Fibroblast of skin of right biceps (primary cell): ENCODE measurements at places on chromosomes 4 and X.

DNA sequence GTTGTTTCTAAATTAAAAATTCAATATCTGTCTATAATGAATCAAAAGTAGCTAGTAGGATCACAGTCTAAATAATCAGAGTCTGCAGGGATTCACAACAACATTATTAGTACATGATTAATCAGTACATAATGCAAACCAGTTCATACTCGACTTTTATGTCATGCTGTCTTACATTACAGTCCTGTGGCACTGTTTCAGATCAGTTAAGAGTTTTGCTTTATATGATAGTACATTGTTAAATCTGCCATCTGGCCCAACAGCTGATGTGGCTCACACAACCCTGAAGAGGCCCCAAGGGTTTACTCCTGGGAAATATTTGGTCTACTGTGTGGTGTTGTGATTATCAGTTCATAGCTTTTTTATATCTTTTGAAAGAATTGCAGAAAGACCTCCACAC, 247.1 kb upstream of the ETNPPL start:
- peak; percentile 82 for DNase-seq

- peak; percentile 74 for DNase-seq
Observed at GRCh38 chrX:38220024-38220414, 652 bp downstream of the SRPX start.

- no peak for DNase-seq
Observed at GRCh38 chrX:105567082-105567481, 255.3 kb upstream of the NRK start.

GRCh38 chr4:5477613-5478012, 230.7 kb downstream of the EVC2 start:
- DNase-seq: no peak

GRCh38 chrX:16629909-16630308, 20.0 kb upstream of the S100G start:
- no peak for DNase-seq

DNA sequence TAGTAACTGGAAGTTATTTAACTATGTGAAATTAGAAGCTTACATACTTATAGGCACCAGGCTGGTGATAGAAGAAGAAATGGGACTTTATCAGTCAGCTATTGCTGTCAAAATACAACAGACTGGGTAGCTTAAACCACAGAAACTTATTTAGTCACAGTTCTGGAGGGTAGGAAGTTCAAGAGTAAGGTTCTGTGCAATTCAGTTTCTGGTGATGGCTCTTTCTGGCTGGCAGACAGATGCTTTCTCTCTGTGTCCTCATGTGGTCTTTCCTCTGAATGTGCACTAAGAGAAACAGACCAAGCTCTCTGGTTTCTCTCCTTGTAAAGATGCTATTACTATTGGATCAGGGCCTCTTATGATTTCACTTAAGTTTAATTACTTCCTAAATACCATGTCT, 92.1 kb upstream of the ANKRD50 start:
- DNase-seq: peak; percentile 6

DNA sequence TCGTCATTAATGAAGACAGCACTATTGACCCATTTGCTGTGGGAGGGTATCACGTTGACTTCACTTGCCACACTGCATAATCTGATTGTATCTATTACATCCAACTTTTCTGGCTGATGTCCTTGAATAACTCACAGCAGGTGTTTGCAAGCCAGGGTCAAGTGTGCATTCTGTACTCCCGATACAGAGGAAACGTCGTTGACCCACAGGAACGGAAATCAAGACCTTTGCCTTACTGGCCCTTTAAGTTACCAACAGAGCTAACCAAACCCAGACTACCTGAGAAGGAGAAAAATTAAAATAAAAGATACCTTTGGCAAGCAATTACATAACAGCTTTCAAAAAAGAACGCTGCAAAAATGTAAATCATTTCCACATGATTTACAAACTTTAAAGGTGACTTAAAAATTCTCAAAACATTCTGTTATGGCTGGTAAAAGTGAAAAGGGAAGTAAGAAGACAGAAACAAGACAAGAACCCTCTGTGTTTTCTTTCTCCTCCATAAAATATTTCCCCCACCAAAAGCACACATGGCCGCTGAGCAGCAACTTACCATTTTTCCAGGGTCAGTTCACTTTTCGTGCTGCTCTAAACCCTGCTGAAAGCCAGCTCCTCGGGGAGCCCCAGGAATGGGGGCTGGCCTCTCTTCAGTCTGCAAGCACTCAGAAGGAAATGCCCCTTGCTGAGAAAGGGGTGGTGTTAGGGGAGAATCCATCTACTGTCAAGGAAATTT, 6.5 kb upstream of the SHISA3 start:
- DNase-seq: no peak

GRCh38 chr4:18242919-18243693, 221.6 kb upstream of the LCORL start:
- DNase-seq: no peak

DNA sequence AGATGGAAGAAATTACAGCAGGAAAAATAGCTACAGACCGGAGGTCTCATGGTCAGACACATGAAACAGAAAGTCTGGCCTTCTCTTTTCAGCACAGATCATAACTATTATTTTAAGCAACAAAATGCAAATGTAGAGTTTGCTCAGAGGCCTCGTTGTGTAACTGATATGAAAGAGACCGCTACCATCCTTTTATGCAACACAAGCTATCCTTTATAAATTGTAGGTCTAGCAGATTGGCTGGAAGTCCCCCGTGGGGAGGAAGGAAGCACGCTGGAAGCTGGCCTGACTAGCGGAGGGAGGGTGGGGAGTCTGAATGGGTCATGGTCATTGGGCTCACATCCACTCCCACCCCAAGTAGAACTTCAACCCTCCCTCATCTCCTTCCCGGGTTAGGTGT, 27.7 kb downstream of the DMP1 start:
- DNase-seq: no peak

DNA sequence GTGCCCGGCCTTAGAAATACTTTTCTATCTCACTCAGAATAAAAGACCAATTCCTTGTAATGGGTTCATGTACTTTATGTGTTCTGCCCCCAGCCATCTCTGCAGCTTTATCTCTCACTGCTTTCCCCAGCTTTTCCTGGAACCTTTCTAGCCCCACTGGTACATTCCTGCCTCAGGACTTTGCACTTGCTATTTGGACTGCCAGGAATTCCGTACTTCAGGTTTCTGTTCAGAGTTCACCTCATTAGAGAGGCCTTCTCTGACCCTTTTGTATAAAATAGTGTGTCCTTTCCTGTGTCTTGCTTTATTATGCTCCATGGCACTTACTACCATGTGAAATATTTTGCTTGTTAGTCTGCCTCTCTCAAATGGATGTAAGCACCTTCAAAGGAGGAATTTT, 112.5 kb downstream of the PDLIM5 start:
- no peak for DNase-seq

DNA sequence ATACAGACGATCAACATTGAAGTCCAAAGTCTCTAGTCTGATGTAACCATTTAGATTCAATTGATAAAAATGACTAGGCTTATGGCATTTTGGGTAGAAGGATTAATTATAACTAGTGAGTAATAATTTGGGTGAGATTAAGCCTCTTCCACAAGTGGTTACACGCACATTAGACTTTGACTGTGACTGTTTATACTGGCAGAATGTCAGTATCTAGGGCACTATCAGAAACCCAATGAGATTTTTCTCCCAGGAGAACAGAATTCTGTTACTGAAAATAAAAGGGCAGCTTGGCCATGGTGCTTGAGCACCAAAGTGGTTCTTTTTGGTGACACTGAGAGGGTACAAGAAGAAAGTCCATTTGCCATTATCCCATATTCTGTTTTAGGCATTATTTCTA, 3.3 kb downstream of the PLS3 start:
- DNase-seq: peak; percentile 40

DNA sequence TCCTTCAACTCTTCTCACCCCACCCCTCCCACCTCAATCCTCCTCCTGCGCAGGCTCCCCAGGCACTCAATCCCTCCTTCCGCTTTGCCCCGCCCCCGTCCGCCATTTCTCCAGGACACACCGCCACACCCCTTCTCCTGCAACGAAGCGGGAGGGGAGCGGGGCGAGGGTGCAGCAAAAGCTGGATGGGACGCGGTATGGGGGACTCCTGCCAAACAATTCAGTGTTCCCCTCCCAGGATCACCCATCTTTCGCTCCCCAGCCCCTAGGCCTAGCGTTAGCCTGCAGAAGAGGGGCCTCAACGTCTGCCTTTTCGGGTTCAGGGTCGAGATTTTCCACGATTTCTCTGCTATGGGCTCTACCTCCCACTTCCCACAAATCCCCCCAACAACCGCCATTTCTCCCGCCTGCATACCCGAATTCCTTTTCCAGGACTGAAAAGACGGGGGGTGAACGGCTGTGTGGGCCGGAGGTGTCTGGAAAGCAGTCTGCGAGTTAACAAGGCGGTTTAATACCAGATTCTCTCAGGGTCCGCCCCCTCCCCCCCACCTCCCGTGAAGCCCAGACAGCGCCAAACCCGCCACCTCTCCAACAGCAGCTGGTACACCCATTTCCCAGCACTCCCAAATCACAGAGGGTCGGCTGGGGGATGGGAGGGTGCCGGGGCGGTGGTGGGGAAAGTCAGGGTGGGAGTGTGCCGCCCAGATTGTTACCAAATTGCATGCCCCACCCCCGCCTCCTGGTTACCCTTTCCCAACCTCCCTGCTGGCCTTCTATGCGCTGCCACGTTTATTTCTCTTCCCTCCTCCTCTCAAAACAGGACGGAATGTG, 774 bp downstream of the ARMCX2 start:
- peak; percentile 69 for DNase-seq

GRCh38 chr4:98481167-98481566, 177.2 kb downstream of the TSPAN5 start:
- no peak for DNase-seq

DNA sequence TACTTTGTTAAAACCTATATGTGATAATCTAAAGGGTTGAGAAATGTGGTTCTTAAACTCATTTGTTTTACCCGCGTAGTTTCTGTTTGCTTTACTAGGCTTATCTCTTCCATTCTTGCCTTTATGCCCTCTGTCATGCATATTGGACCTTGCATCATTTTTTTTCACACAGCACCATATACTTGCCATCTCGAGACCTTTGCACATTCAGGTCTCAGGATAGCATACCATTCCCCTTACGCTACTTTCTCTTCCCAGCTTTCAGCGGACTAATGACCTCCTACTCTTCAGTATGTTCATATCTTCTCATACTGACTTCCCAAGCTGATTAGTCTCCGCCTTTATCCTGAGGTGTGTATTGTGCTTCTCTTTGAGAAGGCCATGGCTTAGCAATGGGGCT, 40.5 kb downstream of the USP38 start:
- no peak for DNase-seq

GRCh38 chr4:38503689-38504395, 160.2 kb upstream of the KLF3 start:
- no peak for DNase-seq

DNA sequence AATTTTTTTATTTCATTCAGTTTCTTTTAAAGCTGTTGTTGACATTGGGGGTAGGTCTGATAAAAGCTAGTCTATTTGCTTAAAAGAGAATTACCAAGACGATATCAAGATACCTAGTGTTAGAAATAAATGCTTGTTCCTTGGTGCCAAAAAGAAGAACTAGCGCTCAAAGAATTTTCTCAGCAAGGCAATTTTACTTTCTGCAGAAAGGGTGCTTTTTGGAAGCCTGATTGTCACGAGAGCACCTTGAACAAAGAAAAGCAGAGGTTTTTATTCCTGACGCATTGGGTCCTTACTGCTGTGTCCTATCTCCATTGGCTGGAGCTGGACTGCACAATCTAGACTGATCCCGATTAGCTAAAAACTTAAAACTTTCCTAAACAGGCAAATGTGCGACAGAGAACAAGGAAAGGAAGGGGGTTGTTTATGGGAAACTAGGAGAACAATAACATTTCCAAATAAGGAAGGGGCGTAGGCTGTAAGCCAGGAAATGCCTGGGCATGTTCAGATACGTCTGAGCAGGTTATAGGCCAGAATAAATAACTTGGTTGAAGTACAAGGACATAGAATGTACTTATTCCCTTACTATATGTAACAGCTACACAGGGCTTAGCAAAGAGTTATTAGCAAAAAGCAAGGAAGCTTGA, 50.3 kb upstream of the STPG2 start:
- no peak for DNase-seq

- DNase-seq: peak; percentile 36
Observed at GRCh38 chr4:185304944-185305690, 90.6 kb downstream of the LRP2BP start.

DNA sequence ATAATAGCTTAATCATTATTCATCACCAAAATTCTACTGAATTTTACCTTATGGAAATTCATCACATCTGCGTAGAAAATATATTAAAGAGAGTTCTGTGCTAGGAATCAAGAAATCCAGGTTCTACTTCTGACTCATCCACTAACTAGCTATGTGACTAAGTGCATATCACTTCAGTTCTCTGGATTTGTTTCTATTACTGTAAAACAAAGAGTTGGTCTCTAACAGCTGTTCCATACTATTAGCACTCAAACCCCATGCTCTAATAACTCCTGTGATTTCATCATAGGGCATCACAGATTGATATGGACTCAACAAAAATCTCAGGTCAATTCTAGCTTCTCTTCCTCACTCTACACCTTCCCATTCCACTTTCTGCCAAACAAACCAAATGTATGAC, 572.0 kb downstream of the INPP4B start:
- DNase-seq: peak; percentile 63

GRCh38 chr4:155468282-155468681, 91.5 kb upstream of the MAP9 start:
- DNase-seq: no peak

DNA sequence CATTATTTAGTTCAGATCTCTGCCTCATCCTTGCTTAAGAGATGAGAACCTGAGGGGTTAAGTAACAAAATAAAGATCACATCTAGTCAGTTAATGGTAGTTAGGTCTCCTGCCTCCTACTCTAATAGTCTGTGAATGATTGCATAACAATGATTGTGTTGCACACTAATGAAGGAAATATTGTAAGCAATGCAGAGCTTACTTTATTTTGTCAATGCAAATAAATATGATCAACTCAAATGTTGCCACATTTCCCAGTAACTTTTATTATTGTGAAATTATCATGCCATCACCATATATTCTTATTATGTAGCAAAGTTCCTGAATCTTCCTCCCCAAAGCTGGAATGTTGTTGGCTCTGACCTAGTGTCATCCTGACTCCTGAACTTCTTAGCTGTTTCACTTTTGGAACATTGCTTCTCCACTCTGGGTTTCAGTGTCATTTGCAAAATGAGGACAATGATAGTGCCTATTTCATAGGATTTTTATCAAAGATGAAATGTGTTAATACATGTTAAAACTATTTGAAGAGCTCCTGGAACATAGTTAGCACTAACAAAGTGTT, 17.0 kb upstream of the GABRA4 start:
- DNase-seq: no peak

DNA sequence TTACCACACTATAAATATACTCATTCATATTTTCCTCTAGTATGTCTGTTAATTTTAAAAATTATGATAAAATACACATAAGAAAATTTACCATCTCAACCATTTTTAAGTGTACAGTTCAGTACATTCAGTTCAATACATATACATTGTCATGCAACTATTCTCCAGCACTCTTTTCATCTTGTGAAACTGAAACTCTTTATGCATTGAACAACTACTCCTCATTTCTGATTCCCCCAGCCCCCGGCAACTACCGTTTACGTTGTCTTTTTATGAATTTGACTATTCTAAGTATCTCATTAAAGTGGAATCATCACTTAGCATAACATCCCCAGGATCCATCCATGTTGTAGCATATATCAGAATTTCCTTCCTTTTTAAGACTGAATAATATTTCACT, 8.7 kb downstream of the SMARCAD1 start:
- no peak for DNase-seq
